Thoracic aorta (tissue), 2 donors: ENCODE measurements at places on chromosomes 13 and 19. TPM values are rescaled to one million over a fixed set of nuclear protein-coding genes. Genes with fewer than 3 reads are reported as not detected.

The SLC17A7 gene
- 2.8 TPM for total RNA-seq

The MYH14 gene
- total RNA-seq, result 2.6 TPM

The TMEM145 gene
- total RNA-seq, result not detected

The KIR2DL3 gene
- total RNA-seq, result not detected

The ZNF865 gene
- 14.5 TPM for total RNA-seq

The KIRREL2 gene
- total RNA-seq, result not detected

The DDA1 gene
- 13.5 TPM for total RNA-seq

The AKAP11 gene
- 37.1 TPM for total RNA-seq

The TNNI3 gene
- total RNA-seq, result not detected

The ZBTB32 gene
- total RNA-seq, result not detected

The TMEM150B gene
- total RNA-seq, result 6.8 TPM

The DIRAS1 gene
- 2.3 TPM for total RNA-seq

The ATP4A gene
- 0.35 TPM for total RNA-seq

The CAPS gene
- 48.7 TPM for total RNA-seq

The FSD1 gene
- total RNA-seq, result not detected

The TSHZ3 gene
- total RNA-seq, result 9.3 TPM

The LILRA1 gene
- 2.7 TPM for total RNA-seq

The BSPH1 gene
- not detected for total RNA-seq

The CRB3 gene
- total RNA-seq, result 2.1 TPM
